ENCODE measurements at places on chromosomes 5 and 9.

DNA sequence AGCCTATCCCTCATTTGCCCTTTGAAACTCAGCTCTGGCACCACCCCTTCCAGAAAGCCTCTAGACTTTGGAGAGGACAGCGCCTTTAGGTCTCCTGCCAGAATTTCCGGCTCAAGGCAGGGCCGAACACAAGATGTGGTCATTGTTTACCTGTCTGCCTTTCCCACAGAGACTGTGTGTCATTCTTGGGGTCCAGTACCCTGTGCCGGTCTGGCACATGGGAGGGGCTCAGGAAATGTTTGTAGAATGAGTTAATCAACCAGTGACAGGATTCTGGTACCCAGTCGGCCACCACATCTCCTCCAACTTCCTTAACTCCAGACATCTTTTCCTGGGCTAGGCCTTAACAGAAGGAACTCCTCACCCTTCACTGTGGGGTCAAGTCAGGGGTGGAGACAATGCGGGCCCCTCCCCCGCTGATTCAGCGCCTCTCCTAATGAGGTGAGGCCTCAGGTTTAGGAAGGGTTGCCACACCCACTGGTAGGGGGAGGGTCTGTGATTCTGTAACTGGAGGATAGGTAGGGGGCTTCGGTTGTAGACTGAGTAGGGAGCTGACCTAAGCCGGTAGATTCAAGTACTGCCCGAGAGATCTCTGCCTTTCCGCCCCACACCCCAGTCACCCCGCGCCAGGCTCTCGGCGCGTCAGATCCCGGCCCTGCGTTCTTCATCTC lies 29.3 kb downstream of the PCDH1 start:
- peak; percentile 63 for DNase-seq

- DNase-seq: no peak
Measured at GRCh38 chr5:71483355-71483754, 27.9 kb downstream of the BDP1 start.

DNA sequence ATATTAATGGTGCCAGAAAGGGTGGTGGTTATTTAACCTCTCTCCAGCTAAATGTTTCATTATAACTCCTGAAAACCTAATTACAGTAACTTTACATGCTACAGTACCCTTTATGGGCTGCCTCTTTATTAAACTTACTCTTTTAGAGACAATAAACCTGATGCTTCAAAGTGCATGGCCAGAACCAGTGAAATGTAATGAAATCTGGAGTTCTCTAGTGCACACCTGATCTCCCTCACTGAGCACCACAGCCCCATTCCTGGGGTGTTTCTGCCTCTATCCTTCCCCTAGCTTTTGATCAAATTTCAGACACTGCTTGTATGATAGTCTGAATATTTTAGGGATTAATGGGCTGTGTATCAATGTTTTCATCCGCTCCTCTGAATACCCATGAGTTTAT lies 306.5 kb upstream of the WWC1 start:
- no peak for DNase-seq

DNA sequence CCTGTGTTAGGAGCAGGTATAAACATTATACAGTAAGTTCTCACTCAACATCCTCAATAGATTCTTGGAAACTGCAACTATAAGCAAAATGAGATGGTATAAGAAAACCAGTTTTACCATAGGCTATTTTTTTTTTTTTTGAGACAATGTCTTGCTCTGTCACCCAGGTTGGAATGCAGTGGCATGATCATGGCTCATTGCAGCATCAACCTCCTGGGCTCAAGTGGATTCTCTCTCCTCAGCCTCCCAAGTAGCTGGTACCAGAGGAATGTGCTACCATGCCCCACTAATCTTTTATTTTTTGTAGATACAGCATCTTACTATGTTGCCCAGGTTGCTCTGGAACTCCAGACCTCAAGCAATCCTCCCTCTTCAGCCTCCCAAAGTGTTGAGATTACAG lies 50.1 kb upstream of the ADRB2 start:
- no peak for DNase-seq

GRCh38 chr5:55418994-55419968 lies 111.5 kb downstream of the MTREX start:
- no peak for DNase-seq

- DNase-seq: no peak
Measured at GRCh38 chr9:113882181-113882580, 6.1 kb downstream of the ZNF618 start.

- no peak for DNase-seq
Measured at GRCh38 chr5:129120158-129120581, 25.6 kb downstream of the ISOC1 start.

DNA sequence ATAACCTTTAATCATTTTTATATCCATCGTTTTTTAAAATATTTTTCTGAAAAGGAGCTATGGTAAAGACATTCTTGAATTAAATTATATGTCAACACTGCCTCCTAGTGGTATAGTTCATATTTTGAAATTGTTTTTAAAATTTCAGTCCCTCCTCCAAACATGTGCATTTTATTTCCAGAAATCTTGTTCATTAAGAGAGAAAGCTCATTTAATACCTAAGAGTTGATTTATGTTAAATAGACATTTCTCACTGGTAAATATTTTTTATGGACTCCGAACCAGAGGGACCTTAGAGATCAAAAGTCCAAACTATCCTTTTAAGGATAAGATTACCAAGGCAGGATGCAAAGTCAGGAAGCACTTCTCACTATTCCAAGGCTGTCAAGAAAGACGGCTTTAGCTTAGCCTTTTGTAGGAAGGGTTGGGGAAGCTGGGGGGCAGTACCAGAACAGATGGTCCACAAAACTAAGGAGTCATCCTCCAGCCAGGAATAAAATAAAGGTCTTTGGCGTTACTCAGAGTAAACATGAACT lies 21.6 kb downstream of the BHMT start:
- no peak for DNase-seq

DNA sequence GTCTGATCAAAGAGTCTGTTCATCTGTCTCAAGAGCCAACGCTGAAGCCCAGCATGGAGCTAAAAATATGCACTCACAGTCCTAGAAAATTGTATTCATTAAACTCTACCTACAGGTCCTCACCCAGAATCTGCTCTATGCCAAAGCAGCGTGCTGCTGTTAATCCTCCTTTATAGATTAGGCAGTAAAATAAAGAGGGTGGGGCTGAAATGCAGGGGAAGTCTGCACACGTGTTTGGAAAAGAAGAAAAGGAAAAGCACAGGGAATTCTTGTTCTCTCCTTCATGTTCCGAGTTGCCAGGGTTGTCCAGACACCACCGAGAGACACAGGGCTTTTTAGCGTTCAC lies 121.4 kb upstream of the TMEM161B start:
- no peak for DNase-seq

DNA sequence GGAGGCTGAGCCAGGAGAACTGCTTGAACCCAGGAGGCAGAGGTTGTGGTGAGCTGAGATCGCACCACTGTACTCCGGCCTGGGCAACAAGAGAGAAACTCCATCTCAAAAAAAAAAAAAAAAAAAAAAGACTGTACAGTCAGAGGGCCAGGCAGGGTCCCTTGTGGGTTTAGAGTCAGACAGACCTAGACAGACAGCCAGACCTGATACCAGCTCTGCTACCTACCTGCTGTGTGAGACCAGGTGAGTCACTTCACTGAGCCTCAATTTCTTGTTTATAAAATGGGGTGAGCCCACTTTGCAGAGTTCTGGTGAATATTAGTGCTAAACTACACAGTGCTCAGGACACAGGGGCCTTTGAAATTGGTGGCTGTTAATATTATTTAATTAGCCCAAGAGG lies 19.7 kb downstream of the TRIM14 start:
- no peak for DNase-seq

- DNase-seq: no peak
Measured at GRCh38 chr9:73441890-73442818, 290.5 kb downstream of the ANXA1 start.

DNA sequence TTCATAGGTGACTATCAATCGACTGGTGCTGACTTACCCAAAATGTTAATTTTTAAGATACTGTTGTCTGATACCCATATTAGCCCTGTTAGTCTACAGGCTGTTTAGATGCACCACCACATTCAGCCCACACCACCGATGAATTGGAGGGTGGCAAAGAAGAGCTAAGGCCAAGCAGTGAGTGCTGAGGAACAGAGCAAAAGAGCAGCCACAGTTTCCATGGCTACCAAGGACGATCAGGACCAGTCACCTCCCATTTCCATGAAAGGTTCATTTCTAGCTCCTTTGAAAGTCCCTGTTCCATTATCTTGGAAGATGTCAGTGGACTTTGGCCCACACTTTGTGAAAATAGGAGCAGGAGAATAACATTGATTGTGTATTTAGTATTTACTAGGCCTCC lies 362.9 kb downstream of the TRIM32 start:
- no peak for DNase-seq

GRCh38 chr5:115472271-115473025 lies 72.1 kb downstream of the FEM1C start:
- DNase-seq: no peak

DNA sequence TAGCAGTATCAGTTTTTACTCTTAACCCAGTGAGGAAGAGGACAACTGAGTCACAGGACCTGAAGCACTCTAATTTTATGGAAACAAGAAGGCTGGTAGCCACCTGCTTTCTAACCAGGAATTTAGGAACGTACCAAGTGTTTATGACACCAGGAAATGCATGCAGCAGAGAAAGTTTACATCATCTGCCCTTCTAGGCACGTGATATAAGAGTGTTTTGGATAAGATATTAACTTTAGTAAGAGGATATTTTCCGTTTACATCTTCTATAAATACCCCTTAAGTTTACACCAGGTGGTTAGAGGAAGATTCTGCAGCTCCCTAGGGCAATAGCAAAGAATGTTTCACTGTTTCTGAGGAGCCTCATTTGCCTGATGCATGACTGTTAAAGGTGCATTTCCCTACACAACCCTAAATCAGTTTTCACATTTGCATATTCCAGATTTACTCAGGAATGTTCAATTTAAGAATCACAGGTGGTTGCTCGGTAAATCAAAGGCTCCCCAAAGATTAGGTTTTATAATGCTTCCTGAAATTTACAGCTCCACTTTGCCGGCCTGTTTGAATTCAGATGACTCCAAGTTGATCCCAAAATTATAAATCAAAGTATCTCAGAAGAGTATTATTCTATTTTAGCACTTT lies 1.8 kb downstream of the TSC1 start:
- DNase-seq: no peak

GRCh38 chr9:109048822-109049221 lies 35.5 kb upstream of the CTNNAL1 start:
- no peak for DNase-seq

DNA sequence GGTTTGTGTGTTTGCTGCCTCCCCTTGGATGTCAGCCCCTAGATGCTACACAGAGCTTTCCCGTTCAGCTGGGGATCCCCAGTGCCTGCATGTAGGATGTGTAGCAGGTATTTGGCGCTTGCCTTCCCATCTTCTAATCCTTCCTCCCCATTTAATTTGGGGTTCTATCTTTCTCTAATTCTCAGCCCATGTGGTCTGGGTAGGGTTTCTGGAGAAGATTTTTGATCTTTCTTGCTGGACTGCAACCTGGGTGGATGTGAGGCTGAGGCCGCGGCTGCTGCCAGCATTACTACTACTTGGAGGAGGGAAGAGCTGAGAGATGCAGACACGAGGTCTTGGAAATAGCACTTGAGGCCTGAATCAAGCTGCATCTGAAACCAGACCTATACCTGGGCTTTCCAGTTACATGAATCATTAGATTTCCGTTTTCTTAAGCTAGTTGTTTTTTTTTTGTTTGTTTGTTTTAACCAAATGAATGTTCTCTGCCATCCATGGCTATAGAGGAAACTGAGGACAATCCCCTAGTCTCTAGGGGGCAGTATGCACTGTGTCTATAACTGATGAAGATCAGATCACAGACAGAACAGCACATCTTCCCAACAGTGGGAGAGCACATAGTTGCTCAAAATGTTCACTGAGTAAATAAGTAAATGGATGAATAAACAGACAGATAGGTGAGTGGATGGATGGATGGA lies 178.6 kb downstream of the FGF18 start:
- DNase-seq: no peak

DNA sequence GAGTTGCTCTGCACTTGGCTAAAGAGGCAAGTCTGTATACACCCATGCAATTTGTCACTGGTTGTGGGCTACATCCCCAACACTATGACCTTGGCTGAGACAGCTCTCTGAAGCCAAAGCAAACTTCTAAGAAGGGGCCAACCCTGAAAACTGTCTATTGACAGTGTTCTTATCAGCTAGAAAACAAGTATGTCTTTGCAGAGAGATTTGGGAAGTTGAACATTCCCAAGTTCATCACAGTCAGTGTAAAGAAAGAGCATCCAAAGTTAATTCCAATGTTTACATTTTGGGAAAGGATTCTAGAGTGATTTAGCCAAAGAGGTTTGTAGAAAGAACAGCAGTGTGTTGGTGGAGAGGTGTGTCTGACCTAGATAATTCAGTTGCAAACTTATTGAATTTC lies 711.1 kb upstream of the CHD1 start:
- no peak for DNase-seq

GRCh38 chr5:124718380-124718789 lies 28.1 kb downstream of the ZNF608 start:
- DNase-seq: no peak

DNA sequence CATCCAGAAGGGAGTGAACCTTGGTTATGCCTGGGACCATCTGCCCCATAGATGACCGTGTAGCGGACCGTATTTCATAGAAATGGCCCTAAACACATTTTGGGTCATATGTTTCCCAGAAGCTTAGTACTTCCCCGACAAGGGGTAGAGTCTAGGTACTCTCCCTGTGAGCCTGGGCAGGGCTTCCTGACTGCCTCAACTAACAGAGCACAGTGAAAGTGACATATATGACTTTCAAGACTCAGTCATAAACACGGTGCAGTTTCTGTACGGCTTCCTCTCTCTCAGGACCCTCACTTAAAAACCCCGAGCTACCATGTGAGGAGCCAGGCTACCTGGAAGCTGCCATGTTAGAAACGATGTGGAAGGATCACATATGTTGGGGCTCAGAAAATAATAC lies 20.9 kb downstream of the C9orf57 start:
- no peak for DNase-seq

DNA sequence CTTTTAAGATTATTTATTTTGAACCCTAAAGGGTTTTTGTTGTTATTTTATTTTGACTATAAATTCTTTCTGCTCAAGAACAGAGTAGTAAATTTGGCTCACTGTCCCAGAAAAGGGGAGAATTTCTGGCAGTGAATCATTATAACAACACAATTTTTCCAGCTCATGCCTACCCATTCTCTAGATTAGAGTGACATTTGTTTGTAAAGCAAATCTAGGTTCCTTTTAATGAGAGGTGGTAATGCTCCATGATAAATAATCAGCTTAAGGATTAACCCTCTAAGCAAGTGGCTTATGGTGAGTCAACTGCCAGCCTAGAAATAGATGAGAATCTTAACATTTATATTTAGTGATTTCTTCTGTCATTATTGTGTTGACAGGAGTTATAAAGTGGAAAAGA lies 409.2 kb downstream of the NFIB start:
- no peak for DNase-seq

DNA sequence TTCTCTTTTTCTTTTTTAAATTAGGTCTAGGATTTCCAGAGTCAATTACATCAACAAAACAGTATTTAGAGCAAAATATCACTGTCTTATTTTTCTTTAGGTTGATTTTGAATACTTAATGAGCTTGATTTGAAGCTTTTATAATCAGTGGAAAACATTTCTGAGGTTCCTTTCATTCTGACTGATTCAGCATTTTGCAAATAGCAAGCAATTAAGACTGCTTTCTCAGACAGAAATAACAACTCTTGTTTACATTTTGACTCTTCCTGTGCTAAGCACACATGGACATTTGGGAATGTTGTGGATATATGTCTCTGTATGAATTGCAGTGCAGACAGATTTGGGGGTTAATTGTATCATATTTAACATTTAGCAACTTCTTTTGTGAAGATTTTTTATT lies 22.2 kb upstream of the MCCC2 start:
- DNase-seq: no peak

- no peak for DNase-seq
Measured at GRCh38 chr5:6586647-6587042, 46.2 kb downstream of the NSUN2 start.

- no peak for DNase-seq
Measured at GRCh38 chr5:36982146-36982545, 105.6 kb downstream of the NIPBL start.

Measured in activated CD4-positive, alpha-beta T cell treated with anti-CD3 and anti-CD28 coated beads for 36 hours (primary cell).